B cell (primary cell): ENCODE measurements at places on chromosomes 6 and 20. TPM values are rescaled to one million over a fixed set of nuclear protein-coding genes. Genes with fewer than 3 reads are reported as not detected.

DNA sequence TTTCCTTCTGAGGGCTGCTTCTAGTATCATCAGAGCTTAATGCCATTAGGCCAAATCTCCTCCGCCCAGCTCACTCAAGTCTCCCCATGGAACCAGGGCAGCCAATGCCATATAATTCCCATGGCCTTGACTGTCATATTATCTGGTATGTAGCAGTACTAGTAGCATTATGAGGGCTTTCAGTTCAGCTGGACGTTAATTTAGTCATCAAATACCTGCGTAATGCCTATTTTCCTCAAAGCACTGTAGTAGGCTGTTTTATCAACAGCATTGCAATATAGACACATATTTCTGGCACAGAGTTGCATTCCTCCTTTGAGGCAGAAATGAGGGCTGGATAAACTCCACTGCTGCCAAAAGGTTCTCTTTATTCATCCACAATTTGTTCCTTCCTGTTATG lies 1.7 kb downstream of the KCTD20 start:
- DNase-seq = no peak
- peak overlapping the region; percentile 91 for H3K27ac ChIP-seq
- no peaks in the 10 kb centered on the region for H3K27me3 ChIP-seq

- H3K4me1 ChIP-seq = peaks cover 19% of the 10 kb centered on the region
- H3K27ac ChIP-seq = no peak overlapping the region
- no peaks in the 10 kb centered on the region for H3K36me3 ChIP-seq
- no peak for DNase-seq
Observed at GRCh38 chr6:5624256-5624655, 362.9 kb downstream of the FARS2 start.

DNA sequence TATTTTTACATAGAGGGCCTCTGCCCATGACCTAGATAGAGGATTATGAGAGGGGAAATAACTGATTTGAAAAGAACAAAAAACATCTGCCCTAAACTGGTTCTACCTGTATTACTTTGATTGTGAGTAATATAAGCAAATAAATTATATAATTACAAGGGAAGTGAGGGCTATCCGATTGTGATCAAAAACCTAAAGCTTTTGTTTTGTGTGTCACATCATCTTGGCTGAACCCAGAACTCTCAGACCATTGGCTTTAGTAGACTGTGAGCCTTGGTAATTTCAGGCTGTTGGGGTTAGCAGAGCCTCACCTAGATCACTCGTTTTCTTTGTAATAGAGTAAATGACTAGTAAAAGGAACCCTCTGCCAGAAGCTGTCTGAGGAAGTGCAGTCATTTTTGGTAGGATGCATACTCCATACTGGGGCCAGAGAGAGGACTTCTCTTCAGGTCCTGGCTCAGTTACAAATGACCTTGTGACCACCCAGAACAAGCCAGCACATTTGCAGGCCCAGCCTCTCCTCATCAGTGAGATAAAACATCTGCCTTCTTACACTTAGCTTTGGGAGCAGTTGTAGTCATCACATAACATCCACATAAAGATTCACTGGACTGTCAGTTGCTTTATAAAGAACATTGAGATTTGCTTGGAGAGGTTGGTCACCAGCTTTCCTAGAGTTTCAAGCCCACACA lies 13.5 kb downstream of the STK35 start:
- no peak overlapping the region for H3K4me3 ChIP-seq
- no peak for DNase-seq
- no peak overlapping the region for H3K27ac ChIP-seq
- peaks cover 25% of the 10 kb centered on the region for H3K4me1 ChIP-seq

GRCh38 chr6:106884576-106884975 lies 90.0 kb downstream of the CD24 start:
- no peak overlapping the region for H3K4me3 ChIP-seq
- no peaks in the 10 kb centered on the region for H3K27me3 ChIP-seq
- H3K4me1 ChIP-seq = no peaks in the 10 kb centered on the region
- DNase-seq = no peak
- H3K27ac ChIP-seq = no peak overlapping the region
- no peaks in the 10 kb centered on the region for H3K36me3 ChIP-seq

GRCh38 chr6:149246691-149247384 lies 70.7 kb upstream of the TAB2 start:
- H3K36me3 ChIP-seq = no peaks in the 10 kb centered on the region
- DNase-seq = peak; percentile 76
- H3K4me1 ChIP-seq = peaks cover 32% of the 10 kb centered on the region

GRCh38 chr20:25090492-25091429 lies 8.8 kb upstream of the VSX1 start:
- H3K4me1 ChIP-seq = no peaks in the 10 kb centered on the region
- DNase-seq = no peak

- no peaks in the 10 kb centered on the region for H3K36me3 ChIP-seq
- no peaks in the 10 kb centered on the region for H3K4me1 ChIP-seq
- no peak overlapping the region for H3K4me3 ChIP-seq
- DNase-seq = no peak
- H3K27me3 ChIP-seq = no peaks in the 10 kb centered on the region
- no peak overlapping the region for H3K27ac ChIP-seq
Observed at GRCh38 chr6:168333039-168333438, 13.5 kb upstream of the DACT2 start.

- no peaks in the 10 kb centered on the region for H3K27me3 ChIP-seq
- no peaks in the 10 kb centered on the region for H3K36me3 ChIP-seq
- no peak overlapping the region for H3K4me3 ChIP-seq
- H3K4me1 ChIP-seq = no peaks in the 10 kb centered on the region
- DNase-seq = no peak
Observed at GRCh38 chr6:162679681-162680080, 47.9 kb downstream of the PRKN start.

- no peaks in the 10 kb centered on the region for H3K36me3 ChIP-seq
- no peak overlapping the region for H3K27ac ChIP-seq
- peak overlapping the region; percentile 43 for H3K4me3 ChIP-seq
- peak; percentile 34 for DNase-seq
- peaks cover 18% of the 10 kb centered on the region for H3K27me3 ChIP-seq
- peaks cover 9% of the 10 kb centered on the region for H3K4me1 ChIP-seq
Observed at GRCh38 chr6:87968435-87969278, 79.0 kb upstream of the SPACA1 start.

DNA sequence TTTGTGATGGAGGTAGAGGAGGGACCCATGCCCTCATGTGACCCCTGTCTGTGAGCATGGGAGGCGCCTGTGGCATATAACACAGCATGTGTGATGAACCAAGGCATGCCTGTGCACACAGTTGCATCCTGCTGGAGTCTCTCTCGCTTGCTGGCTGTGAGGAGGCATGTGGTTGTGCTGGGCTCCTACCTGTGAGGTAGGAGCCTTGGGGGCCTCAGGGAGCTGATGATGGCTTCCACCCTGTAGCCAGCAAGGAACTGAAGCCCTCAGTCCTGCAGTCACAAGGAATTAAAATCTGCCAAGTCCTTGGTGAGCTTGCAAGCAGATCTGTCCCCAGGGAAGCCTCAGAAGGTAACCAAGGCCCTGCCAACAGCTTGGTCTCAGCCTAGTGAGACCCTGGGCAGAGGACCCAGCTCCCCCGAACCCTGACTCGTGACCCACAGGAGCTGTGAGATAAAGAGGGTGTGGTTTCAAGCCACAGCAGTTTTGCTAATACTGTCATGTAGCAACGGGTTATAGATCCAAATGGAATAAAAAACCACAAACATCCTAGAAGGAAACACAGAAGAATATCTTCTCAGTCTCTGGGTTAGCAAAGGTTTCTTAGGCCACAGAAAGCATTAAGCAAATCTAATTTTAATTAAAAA lies 145.7 kb downstream of the WDR27 start:
- H3K4me3 ChIP-seq = no peak overlapping the region
- H3K27me3 ChIP-seq = no peaks in the 10 kb centered on the region
- H3K4me1 ChIP-seq = peaks cover 18% of the 10 kb centered on the region

DNA sequence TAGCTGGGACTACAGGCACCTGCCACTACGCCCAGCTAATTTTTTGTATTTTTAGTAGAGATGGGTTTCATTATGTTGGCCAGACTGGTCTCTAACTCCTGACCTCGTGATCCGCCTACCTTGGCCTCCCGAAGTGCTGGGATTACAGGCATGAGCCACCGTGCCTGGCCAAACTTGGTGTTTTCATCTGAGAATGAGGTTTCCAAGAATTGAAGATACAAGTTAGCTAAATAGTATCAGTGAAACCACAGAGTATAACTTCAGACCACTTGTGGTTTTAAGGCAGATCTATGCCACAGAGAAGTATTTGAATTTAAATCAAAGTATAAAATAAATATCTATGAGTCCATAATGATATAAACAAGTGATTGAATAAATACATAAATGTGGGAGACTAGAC lies 70.1 kb downstream of the SLC16A10 start:
- no peak for DNase-seq
- H3K27ac ChIP-seq = no peak overlapping the region
- no peak overlapping the region for H3K4me3 ChIP-seq
- H3K36me3 ChIP-seq = no peaks in the 10 kb centered on the region
- no peaks in the 10 kb centered on the region for H3K4me1 ChIP-seq
- no peaks in the 10 kb centered on the region for H3K27me3 ChIP-seq

DNA sequence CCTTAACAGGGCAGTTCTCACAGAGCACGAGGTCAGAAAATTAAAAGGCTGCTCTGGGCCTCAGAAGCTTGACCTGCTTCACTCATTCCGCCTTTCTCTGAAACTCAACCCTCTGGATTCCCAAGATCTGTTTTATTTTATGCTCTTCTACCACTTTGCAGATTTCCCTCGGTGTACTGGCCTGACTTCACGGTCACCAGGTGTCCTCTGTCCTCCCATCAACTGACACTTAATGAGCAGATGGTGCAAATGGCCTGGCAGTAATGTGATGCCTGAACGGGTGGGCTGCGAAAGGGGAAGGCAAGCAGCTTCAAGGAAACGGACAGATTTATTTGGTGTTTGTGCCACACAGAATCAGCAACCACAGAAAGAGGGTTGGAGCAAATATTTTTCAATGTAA lies 169.7 kb upstream of the TFAP2D start:
- no peaks in the 10 kb centered on the region for H3K27me3 ChIP-seq
- no peaks in the 10 kb centered on the region for H3K36me3 ChIP-seq
- no peaks in the 10 kb centered on the region for H3K4me1 ChIP-seq

- H3K27ac ChIP-seq = no peak overlapping the region
- H3K4me1 ChIP-seq = peaks cover 4% of the 10 kb centered on the region
- no peaks in the 10 kb centered on the region for H3K36me3 ChIP-seq
- no peak overlapping the region for H3K4me3 ChIP-seq
- H3K27me3 ChIP-seq = no peaks in the 10 kb centered on the region
Observed at GRCh38 chr6:22036699-22037098, 260.1 kb downstream of the PRL start.

DNA sequence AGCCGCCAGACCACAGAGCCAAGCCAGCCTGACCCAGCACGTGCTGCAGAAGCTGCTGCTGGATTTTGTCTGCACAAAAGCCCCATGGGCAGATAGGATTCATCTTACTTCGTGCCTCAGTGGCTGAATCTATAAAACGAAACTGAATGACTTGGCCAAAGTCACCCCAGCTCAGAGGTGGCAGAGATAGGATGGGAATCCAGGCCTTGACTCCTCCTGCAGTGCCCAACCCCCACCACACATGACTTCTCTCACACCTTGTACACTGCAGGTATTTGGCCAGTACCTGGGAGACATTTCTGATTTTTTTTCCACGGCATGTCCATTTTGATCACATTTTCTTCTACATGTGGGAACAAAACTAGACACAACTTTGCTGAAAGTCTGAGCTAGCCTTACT lies 182.1 kb downstream of the ANKRD60 start:
- no peaks in the 10 kb centered on the region for H3K27me3 ChIP-seq
- H3K27ac ChIP-seq = no peak overlapping the region
- H3K4me3 ChIP-seq = no peak overlapping the region
- H3K4me1 ChIP-seq = no peaks in the 10 kb centered on the region
- no peaks in the 10 kb centered on the region for H3K36me3 ChIP-seq

- peak overlapping the region; percentile 31 for H3K4me3 ChIP-seq
- H3K36me3 ChIP-seq = no peaks in the 10 kb centered on the region
- H3K27ac ChIP-seq = no peak overlapping the region
- peaks cover 11% of the 10 kb centered on the region for H3K4me1 ChIP-seq
Observed at GRCh38 chr6:22062807-22063408, 233.9 kb downstream of the PRL start.

The PAK5 gene
- not detected in 2 replicates for total RNA-seq

The F13A1 gene
- total RNA-seq = 2.0 and 2.2 TPM in 2 replicates

The RAET1E gene
- not detected in 2 replicates for total RNA-seq

The ADGB gene
- not detected in 2 replicates for total RNA-seq
